NCI-H1694 treated with DMSO at 0.1 percent for 48 hours (cell line): ENCODE measurements at places on chromosomes 11 and 22.

GRCh38 chr11:63843041-63843440 is 4.1 kb downstream of the MARK2 start:
- no peak for DNase-seq

GRCh38 chr11:3840870-3841425 is at the start of gene RHOG:
TSS of gene RHOG (minus strand) at chr11:3840959. CDS start at chr11:3828138, 12,821 bp downstream.
- DNase-seq, result no peak

GRCh38 chr11:122155765-122156527 is 39.9 kb upstream of the BLID start:
- DNase-seq, result no peak

DNA sequence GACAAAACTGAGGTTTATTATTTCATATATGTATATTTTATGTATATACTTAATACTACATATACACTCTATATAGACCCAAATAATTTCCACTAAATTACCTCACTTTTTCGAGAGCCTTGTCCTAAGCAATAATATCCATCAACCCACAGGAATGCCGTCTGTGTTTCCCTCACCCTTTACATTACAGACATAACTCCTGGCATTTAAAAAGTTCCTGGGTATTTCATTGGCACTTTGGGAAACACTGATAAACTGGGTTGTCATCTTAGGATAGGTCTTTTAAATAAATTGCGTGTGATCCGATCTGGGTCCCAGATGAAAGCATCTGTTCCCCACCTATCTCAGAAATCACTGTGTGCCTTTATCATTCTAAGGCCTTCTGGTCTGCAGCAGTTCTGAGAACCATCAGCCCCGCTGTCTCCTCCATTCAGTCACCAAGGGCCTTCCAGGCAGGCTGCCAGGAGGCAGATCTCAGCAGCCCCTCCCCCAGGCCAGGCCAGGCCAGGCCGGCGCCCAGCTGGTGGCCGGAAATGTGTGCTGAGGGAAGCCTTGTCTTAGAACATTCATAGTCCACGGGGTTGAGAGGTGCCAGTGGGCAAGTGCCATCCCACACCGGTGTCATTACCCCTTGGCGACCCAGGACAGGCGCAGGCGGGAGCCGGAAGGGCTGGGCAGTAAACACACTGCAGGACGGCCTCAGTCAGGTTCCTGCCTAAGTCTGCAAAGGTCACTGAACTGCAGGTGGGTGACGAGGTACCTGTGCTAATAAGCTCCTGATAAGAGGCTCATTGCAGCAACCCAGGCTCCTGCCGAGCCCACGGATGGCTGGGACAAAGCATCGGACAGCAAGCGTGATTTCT is 3.3 kb downstream of the FGF19 start:
- DNase-seq, result no peak

DNA sequence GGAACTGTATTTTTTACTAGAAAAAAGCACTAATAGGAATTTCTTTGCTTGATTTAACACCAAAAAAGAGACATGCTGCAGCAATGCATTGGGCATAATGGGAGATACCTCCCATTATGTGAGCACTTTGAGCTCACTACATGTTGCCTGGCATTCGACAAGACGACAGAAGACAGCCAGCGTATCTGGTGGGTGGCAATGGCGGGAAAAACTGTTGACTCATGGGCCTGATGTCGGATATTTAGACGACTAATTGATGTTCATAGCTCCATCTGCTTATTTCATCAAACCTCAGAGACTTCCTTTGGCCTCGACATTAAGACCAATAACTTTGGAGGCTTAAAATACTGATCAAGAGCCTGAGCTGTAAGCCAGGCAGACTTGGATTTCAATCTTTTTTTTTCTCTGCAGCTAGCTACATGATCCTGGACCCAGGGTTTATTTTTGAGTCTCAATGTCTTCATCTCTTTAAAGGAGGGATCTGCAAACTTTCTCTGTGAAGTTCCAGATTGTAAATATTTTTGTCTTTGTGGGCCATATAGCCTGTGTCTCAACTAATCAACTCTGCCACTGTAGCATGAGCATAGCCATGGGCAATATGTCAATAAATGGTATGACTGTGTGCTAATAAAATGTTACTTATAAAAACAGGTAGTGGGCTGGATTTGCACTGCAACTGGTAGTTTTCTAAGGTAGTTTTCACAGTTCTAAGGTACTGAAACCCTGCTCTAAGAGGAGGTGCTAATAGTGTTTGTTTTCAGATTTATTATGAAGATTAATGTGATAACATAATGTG is 375.1 kb downstream of the METTL15 start:
- DNase-seq, result no peak

GRCh38 chr11:94801866-94802460 is 33.8 kb downstream of the AMOTL1 start:
- no peak for DNase-seq

DNA sequence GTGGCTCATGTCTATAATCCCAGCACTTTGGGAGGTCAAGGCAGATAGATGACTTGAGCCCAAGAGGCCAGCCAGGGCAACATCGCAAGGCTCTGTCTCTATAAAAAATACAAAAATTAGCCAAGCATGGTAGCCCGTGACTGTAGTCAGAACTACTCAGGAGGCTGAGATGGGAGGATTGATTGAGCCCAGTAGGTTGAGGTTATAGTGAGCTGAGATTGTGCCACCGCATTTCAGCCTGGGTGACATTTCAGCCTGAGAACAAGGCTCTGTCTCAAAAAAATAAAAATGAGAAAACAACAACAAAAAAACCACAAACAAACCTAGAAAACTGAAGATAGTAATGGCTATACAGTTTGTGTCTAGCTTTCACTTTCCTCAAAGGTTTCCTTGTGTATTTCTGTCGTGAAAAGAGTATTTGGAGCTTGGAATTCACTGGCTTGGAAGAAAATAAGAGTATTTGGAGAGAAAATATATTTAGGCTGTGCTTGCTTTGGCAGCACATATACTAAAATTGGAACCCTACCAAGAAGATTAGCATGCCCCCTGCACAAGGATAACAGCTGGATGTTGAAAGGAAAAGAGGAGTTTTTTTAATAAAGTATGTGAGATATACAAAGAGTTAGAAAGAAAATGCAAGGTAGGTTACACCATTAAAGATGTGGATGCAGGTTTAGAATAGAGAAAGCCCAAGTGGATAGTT is 3.9 kb upstream of the BIRC3 start:
- DNase-seq, result no peak

GRCh38 chr11:69391192-69392103 is 90.0 kb upstream of the LINC01488 start:
- DNase-seq, result no peak

- no peak for DNase-seq
Observed at GRCh38 chr11:64762674-64763525, 3.1 kb upstream of the PYGM start.

DNA sequence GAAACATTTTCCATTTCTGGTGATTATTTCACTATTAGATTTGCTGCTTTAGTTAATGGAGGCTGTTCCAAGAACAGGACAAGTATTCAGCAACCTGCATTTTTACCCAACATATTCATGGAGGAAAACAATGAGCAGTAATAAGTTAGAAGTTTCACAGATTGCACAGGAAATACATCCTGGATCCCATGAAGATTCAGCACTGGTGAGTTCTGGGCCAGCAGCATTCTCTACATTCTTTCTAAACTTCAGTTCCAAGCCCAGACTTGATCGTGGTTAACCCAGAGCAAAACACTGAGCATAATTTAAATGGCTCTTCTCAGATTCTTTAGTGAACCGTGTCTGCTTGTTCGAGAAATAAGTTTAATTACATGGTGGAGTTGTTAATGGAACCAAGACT is 3.8 kb downstream of the FJX1 start:
- no peak for DNase-seq

DNA sequence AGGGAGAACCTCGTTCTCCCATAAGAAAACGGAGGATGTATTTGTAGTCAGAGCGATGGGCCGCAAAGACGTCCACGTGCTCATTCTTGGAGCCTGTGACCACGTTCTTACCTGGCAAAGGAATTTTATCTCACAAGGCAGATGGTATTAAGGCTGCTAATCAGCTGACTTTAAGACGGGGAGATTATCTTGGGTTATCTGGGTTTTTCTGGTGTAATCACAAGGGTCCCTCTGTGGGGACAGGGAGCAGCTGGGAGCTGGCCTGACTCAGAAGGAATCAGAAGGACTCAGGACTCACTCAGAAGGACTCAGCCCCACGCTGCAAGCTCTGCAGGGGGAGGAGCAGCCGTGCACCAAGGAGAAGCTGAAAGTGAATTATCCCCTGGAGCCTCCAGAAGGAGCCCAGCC is 7.5 kb upstream of the SIGIRR start:
- no peak for DNase-seq

DNA sequence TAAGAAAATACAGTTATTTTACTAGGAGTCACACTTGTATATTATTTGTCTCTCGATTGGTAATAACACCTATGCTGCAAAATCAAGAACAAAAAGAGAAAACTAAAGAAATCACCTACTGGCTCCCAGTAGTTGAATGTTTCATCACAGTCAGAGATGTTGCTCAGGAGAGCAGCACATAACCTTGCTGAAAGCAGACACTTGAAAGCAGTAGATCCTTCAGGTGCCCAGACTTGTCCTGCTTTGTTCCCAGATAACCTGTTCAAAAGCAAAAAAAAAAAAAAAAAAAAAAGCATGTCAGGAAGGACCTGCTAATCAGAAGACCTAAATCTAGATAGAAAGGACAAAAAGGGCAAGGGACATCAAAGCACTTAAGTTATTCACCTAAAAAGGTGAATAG is 1.3 kb downstream of the ALG9 start:
- no peak for DNase-seq

DNA sequence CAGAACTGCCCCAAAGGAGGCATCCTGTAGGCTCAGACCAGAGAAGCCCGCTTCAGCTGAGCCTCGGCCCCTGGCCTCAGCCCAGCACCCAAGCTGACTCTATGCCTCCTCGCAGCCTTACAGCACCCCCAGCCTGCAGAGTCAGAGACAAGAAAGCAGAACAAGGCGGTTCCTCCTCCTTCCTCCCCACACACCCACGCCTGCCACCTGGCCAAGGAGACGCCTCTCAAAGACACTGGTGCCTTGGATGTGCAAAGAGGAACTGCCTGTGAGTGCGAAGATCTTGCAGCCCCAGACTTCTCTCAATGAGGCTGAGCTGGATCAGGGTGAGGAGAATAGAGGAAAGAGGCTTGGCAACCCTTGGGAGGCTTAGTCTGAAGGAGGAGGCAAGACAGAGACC is 60.2 kb downstream of the PDE2A start:
- no peak for DNase-seq

GRCh38 chr11:4881860-4882500 is at the start of gene OR51T1:
TSS of gene OR51T1 (plus strand) at chr11:4881900. CDS start at chr11:4881900, 0 bp downstream.
- no peak for DNase-seq

GRCh38 chr22:37242395-37242918 is 1.6 kb downstream of the RAC2 start:
- DNase-seq, result no peak

GRCh38 chr11:113730887-113731726 is 25.0 kb upstream of the TMPRSS5 start:
- no peak for DNase-seq

GRCh38 chr11:113059548-113059947 is 98.3 kb downstream of the NCAM1 start:
- no peak for DNase-seq

DNA sequence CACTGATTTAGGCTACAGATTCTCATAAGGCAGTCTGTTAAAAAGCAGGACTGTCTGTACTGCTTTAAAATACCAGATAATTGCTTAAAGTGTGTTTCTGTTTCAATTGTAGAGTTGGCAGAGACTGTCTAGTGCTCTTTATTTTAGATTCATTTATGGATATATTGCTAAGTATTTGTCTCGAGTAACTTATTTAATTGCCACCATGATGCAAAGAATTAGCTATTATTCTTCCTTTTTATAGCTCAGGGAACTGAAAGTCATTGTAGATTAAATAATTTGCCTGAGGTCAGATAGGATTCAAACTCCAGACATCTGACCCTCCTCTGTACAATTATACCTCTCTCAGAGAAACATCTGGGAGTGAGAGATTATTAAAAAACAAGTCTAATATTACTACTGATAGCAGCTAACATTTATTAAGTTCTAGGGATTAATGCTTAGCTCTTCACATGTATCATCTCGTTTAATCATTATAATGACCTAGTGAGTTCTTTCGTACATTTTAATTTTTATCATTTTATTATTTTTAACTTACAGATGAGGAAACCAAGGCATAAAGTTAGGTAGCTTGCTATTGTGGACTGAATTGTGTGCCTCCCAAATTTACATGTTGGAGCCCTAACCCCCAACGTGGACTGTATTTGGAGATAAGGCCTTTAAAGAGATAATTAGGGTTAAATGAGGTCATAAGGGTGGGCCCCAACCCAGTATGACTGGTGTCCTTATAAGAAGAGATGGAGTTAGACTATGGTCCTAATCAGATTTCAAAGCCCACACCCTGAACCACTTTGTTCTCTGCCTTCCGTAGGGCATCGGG is 19.7 kb upstream of the RAG2 start:
- no peak for DNase-seq

GRCh38 chr11:63019506-63019905 is 3.9 kb upstream of the SLC22A8 start:
- DNase-seq, result no peak

DNA sequence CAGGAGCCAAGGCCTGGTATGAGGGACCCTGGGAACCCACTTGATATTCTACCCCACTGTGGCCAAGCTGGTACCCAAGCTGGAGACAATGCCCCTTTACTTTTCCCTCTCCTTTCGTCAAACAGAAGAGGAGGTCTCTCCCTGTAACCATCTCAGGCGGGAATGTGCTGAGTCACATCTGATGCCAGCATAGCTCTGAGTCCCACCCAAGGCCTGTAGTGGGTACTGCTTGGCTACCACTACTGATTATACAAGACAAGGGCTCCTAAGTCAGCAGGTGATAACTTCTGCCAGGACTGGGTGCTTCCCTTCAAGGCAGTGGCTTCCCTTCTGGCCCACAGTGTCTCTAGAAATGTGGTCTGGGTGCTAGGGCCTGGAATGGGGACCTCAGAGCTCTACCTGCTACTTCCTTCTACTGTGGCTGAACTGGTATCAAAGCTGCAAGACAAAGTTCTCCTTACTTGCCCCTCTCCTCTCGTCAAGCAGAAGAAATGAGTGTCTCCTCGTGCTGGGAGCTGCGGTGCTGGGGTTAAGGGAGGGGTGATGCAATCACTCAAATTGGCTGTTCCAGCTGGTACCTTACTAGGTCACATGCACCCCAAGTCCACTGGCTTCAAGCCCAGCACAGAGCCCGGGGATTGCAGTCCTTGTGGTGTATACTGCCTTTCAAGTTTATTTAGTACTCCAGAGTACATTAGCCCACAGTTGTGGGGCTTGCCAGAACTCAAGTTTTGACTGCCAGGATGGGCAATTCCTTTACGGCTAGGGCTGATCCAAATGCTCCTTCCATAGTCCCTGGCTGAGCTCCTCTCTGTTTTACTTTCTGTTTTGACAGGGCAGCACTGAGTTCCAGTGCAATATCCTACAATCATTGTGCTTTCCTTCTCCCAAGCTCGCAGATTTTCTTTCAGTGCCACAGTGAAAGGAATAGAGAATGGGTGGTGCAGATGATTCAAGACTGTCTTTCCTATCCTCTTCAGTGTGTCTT is 419.7 kb upstream of the CNTN5 start:
- no peak for DNase-seq
